Activated CD4-positive, alpha-beta T cell treated with anti-CD3 and anti-CD28 coated beads, Interleukin-2, amount 10 ng/mL, durations not matched to agents 7 days and 5 days (primary cell): ENCODE measurements at places on chromosomes 4 and X.

DNA sequence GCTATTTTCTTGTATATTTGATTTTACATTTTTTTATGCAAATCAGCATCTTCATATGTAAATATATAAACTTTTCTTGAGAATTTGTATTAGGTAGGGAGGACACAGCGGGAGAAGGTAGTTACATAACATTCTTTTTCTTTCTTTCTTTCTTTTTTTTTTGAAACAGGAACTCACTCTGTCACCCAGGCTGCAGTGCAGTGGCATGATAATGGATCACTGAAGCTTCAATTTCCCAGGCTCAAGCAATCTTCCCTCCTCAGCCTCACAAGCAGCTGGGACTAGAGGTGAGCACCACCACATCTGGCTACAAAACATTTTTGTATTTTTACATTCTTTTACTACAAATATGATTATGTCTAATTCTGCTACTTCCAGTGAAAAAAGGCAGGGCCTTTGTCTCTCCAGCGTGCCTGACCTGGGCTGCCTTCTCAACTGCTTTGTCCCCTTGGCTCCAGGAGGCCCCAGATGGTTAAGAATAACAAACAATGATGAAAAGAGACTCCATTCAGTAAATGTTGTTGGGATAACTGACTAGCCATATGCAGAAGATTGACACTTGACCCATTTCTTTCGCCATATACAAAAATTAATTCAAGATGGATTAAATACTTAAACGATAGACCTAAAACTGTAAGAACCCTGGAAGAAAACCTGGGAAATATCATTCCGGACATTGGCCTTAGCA, 46.5 kb upstream of the FAT4 start:
- no peak for DNase-seq

- no peak for DNase-seq
These were observed 820.8 kb downstream of the FSTL5 start for GRCh38 chr4:161342881-161343568.

DNA sequence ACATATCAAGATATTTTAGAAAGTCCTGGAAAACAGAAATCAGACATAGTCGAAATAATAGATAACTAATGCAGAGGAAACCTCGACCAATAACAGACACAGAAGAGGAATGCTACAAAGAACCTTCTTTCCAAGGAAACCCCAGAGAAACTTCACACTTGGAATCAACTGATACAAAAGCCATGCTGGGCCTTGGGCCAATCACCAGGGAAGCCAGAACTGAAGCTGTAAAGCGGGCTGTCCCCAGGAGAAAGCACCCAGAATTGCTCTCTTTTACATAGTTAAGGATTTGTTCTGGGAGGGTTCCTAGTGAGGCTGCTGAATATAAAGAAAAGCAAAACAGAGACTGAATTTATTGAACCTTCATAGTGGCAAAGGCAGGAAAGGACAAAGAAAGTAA, 100.5 kb downstream of the PRDM5 start:
- DNase-seq = no peak

GRCh38 chrX:136322064-136322463, 21.3 kb downstream of the ADGRG4 start:
- DNase-seq = no peak
